HTR-8/SVneo (cell line): ENCODE measurements at places on chromosomes 2 and 18.
A peak's percentile ranks its signal among the peaks of the same experiment; 100 is the strongest.

GRCh38 chr2:65267008-65267407 is 39.4 kb downstream of the ACTR2 start:
- DNase-seq: no peak

DNA sequence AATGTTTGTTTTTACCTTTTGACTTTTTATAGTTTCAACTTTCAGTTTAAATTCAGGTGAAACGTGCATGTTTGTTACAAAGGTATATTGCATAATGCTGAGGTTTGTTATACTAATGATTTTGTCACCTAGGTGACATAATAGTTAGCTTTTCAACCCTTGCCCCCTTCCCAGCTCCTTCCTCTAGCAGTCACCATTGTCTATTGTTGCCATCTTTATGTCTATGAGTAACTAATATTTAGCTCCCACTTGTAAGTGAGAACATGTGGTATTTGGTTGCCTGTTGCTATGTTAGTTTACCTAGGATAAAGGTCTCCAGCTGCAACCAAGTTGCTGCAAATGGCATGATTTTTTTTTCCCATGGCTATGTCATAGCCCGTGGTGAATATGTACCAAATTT is 322.3 kb upstream of the SETBP1 start:
- DNase-seq: no peak

- no peak for DNase-seq
These were observed 63.2 kb downstream of the ZEB2 start for GRCh38 chr2:144456680-144457079.

- peak; percentile 60 for DNase-seq
These were observed at the start of gene EVA1A for GRCh38 chr2:75560768-75561565. Gene EVA1A (minus strand): TSS chr2:75560939. CDS start chr2:75518140, 42,799 bp downstream.

DNA sequence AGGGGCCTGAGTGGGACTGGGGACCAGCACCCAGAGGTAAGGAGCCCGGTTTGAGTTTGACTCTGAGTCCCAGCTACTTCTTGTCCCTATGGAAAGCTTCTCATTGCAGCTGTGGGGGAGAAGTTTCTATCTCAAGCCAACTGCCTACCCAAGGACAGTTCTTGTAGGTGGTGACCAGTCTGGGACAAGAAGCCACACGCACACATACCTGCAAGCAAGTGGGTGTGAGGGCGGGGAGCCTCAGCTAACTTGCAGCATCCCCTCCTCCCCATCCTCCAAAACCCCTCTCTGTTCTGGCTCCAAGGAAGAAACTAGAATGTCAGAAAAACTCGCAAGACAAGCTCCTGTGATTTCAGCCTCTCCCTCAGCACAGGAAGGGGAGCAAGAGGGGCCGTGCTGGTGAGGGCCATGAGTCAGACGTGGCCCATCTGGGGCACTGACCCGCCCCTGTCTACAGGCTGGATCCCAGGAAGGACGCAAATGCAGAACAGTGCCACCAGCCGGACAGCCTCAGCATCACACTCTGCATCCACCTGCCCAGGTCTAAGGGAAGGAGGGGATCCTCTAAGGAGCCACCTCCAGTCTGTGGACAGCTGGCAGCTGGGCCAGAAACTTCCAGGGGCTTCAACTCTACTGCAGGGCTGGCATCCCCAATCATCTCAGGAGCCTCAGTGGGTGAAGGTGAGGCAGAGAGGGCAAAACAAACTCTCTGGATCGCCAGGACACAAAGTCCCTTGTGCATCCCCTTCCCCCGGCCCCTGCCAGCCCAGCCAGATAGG is 103.4 kb downstream of the TNS1 start:
- peak; percentile 95 for DNase-seq

- DNase-seq: no peak
These were observed 17.6 kb upstream of the BOK start for GRCh38 chr2:241540771-241541561.

DNA sequence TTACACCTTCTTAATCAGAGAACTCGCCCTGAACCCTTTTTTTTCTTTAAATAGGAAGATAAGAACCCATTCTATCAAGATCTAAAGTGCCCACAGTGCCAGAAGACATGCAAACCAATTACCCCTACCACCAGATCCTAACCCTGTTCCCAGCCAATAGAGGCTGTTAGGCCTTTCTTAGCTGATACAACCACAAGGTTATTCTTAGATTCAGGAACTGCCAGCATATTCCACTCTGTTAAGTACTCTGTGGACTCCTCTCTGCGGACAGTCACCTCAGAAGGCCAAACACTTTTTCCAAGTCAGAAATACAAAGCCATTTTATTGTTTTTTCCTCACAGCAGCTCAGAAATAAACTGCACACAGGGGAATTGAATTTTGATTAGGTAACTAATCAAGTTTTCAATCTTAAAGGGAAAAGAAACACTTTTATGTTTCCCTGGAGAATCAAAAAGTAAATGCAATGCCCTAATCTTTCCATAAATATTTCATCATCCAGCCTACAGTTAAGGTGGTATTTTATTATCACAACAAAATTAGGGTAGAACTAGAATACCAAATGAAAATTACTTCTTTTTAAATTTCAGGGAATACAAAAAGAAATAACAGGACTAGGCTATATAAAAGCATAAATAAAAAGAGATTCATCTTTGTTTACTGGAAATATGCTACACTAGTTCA is 111.4 kb downstream of the NBAS start:
- no peak for DNase-seq

GRCh38 chr2:1731447-1731962 is 12.8 kb downstream of the PXDN start:
- no peak for DNase-seq

GRCh38 chr2:228768818-228769217 is 502.3 kb downstream of the PID1 start:
- peak; percentile 32 for DNase-seq

DNA sequence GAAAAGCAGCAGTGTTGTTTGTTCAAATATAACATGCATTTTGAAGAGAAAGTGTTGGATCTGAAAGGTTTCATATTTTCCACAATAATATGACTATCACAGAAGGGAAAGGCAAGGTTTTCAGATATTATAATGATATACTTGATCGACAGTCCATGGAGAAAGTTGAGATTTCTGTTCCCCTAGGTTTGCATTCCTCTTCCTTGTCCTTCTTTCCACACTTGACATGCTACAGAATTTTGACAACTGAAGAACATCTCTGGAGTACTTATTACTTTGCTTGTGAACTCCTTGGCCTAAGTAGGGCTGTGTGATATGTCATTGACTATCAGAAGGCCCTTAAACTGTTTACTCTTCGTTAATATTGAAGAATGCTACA is 46.5 kb downstream of the TMEFF2 start:
- no peak for DNase-seq

DNA sequence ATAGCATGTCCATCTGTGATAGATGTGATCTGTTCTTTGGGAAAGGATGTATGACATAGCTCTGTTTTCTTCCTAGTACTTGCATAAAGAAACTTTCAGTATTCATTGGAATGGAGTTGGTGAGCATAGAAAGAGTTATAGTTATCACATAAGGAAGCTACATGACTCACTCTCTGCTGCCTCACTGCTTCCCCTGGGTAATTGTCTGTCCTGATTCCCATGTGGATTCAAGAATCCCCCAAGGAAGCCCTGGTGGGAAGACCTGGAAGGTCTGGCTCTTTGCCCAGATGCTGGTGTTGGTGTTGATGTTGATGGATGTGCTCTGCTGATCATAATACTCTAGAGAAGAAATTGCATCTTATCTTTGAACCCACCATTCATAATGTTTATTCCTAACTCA is 60.6 kb downstream of the PTPN4 start:
- DNase-seq: peak; percentile 75

DNA sequence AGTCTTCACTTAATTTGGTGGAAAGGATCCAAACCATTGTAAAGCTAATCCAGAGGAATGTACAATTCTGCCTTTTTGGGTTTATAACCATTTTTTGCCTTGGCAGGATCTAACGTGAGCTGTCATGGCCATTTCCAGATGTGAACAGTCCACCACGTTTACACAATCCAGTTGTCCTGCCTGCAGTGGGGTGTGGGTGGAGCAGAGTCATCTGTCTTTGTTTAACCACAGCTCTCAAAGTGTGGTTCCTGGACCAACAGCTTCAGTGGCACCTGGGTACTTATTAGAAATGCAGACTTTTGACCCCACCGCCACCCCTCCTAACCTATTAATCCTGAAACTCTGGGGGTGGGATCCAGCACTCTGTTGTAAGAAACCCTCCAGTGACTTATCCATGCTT is 35.9 kb downstream of the FHOD3 start:
- no peak for DNase-seq

DNA sequence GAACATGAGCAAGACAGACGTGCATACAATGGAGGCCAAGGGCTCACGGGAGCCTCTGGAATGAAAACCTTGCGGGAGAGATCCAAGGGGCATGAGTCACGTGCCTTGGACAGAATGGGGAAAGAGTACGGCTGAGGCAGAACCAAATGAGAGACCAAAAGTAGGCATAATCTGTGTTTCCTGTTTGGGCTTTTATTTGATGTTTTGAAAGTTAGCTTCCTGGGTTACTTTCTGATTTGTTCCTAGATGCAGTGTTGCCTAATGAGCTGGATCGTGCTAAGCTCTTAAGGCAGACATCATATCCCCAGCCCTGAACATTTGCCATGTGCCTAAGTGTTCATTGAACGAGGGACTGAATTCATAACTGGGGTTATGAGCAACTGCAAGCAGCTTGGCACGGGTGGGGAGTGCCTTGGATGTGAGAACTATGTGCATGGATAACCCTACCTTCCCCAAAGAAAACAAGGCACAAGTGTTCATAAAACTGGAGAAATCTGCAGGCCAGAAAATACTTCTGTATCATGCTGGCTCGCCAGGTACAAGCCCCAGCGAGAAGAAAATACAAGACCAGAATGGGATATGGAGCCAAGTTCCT is 60.3 kb upstream of the RPL31 start:
- no peak for DNase-seq

DNA sequence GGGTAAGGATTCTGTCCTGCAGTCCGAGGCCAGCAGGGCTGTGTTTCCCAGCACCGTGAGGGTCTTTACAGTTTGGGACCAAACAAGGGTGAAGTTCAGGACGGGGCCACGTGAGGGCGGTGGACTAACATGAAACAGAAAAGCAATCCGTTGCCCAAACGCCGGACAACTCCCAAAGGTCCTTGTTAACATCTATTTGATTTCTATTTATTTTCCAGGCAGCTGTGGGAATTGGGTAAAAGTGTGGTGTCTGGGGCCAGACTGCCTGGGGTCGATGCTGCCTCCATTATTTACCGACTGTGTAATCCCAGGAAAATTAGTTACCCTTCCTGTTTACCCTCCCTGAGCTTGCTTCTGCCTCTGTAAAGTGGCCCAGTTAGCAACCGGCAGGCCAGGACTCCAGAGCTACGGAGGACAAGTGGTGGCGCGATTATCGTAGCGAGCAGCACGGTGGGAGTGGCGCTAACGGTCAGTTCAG is 66.3 kb upstream of the TCF7L1 start:
- peak; percentile 86 for DNase-seq
